ENCODE measurements at places on chromosomes 7 and 10.

DNA sequence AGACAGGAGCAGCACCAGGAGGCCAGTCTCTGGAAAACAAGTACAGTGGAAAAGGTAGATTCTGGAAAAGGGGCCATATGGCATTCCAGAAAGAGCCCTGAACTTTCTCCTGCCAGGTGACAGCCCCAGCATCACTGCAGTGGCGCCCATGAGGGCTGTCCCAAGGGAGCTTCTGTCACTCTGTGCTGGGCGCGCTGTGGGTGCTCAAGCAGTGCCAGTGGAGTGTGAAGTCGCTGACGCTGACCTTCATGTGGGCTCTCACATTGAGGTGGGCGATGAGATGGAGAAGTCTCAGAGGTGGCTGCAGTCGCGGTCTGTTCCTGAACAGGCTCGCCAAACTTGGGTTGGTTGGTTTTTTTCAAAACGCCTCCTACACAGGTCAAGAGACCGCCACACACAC lies 38.2 kb downstream of the FKBP6 start:
- no peak for DNase-seq

GRCh38 chr7:73770860-73771670 lies 995 bp upstream of the CLDN3 start:
- DNase-seq: no peak

DNA sequence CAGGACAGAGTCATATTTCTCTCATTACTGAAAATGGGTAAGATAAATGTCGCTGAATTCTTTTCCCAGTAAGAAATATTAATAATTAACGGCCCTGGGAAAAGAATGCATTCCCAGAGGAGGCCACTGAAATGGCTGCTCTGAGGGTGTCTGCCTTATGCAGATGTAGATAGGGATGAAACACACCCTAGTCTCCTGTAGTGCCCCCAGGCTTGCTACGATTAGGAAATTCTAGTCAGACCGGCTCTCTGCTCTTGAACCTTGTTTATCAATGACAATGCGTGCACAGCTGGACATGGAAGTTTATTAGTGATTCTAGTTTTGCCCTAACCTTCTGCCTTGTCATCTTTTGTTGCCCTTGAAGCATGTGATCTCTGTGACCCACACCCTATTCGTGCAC lies 291.1 kb downstream of the ZNF248 start:
- no peak for DNase-seq

GRCh38 chr10:122780391-122780790 lies 65.3 kb downstream of the CUZD1 start:
- no peak for DNase-seq

DNA sequence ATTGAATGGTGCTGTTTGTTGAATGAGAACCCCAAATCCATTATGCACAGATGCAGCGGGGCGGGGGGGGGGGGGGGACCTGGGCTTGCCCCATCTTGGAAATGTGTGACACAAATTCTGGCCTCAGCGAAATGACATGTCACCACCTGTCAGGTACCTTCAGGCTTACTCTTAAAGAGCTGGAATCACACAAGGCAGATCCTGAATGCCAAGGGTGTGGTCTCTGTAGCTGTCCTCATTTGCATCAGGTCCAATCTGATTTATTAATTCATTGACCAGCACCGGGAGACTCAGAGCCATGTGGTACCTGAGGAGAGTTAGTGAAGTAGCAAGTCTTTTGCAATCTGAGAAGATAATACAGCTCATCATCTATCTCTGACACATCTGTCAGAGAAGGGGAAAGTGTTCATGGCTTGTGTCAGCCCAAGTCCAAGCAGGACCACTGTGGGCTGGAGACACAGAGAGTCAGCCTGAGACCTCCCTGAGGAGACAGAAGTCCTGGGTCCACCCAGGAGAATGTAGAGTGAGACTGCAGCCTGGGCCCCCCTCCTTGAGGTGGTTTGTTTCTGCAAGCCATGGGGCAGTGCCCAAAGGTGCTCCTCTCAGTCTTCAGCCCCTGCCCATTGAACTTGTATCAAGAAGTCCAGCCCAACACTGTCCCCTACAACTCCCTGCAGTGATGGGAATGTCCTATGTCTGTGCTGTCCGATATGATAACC lies 46.7 kb downstream of the ADCYAP1R1 start:
- no peak for DNase-seq

DNA sequence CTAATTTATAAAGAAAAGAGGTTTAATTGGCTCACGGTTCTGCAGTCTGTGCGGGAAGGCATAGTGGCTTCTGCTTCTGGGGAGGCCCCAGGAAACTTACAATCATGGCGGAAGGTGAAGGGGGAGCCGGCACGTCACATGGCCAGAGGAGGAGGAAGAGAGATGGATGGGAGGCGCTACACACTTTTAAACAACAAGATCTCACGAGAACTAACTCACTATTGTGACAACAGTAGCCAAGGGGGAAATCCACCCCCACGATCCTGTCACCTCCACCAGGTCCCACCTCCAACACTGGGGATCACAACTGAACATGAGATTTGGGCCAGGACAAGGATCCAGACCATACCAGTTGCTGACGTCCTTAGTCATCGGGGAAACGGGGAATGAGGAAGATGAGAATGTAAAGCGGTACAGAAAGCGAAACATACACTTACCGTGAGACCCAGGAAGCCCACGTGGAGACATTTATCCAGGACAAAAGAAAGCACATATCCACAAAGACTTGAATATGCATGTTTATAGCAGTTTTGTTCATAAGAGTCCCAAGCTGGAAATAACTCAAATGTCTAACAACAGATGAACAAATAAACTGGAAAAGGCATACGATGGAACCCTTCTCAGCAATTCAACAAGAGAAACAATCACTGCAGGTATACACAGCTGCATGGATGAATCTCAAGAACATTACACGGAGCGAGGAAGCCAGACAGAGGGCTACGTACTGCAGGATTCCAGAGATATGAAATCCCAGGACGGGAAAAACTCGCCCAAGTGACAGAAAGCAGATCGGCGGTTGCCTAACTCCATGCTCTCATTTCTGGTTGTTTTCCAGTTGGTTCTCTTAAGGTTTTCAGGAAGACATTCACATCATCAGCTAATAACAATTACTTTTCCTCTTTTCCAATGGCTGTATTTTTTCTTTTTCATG lies 26.2 kb upstream of the INPP5A start:
- no peak for DNase-seq

DNA sequence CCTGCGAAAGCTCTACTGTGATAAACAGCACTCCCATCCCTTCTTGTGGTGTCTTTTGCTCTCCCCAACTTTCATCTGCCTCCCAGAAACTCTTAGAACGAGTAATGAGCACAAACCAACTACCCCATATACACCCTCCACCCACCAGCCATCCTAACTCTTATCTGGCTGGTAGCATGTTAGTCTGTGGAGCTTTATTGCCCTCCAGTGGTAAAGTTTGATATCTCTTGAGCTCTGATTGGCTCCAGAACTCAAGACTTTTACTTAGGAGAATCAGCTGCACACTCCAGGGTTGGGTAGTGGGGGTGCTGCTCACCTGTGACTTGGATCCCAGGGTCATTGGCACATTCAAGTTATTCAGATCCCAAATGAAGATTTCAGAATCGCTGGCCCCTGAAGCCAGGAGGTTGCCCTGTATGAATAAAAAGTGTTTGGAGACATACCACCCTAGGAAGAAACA lies 10.9 kb downstream of the SEC31B start:
- peak; percentile 19 for DNase-seq

GRCh38 chr10:130048081-130048480 lies 62.5 kb downstream of the C10orf143 start:
- no peak for DNase-seq

- no peak for DNase-seq
These were observed 90.9 kb upstream of the PIP4K2A start for GRCh38 chr10:22805304-22805703.

DNA sequence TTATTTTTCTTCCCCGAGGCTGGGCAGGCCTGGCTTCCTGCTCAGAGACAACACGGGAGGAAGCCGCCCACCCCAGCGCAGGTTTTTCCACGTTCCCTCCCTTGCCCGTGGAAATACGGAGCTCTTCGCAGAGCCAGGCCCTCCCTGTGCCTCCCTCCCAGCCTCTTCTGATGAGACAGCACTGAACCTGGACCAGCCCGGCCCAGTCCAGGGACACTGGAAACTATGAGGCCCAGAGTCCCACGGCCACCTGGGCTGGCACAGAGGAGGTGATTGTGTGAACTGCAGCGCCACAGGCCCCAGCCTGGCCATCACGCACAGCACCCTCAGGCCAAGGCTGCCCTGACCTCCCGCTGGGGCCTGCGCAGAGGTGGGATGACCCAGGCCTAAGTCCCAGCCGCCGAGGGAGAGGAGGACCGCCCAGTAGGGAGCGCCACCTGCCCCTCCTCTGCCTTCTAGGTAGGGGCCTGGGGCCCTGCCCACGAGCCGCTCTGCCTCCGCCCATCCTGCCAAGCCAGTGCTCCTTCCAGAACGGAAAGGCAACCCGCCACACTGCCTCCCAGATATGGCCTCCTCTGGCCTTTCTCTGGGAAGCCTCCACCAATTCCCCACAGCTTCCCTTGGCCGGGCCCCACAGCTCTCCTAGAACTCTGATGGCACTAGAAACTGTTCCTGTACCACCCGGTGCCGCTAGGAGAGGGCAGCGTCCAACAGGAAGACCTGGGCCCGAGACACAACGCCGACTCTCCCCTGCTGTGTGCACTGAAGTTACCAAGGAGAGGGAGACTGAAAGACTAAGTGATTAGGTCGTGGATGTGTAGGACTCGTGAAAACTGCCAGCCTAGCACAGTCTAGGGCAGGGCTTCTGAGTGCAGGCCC lies 57.2 kb downstream of the PROSER2 start:
- no peak for DNase-seq

GRCh38 chr7:86956567-86956966 lies 102.9 kb downstream of the ELAPOR2 start:
- no peak for DNase-seq

DNA sequence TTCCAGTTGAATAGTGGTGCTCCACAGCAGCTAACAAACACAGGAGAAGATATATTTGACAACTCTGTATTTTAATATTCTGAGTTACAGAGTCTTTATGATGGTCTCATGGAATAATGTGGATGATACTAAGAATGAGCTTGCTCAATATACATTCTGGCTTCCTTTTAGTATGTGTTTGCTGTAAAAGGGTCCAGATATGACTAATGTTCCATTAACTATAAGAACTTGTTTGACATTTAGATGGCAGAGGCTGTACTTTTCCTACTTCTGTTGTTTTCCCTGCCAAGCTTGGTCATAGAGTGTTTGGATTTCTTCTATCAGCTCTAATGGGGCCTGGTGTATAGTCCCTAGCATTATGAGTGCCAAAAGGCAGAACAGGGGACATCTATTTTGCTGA lies 61.5 kb upstream of the GPR22 start:
- DNase-seq: no peak

GRCh38 chr7:138014686-138015085 lies 12.8 kb upstream of the CREB3L2 start:
- DNase-seq: no peak

GRCh38 chr7:44210107-44210506 lies 9.3 kb downstream of the YKT6 start:
- no peak for DNase-seq

- no peak for DNase-seq
These were observed 11.9 kb downstream of the CHST3 start for GRCh38 chr10:71975871-71976725.

DNA sequence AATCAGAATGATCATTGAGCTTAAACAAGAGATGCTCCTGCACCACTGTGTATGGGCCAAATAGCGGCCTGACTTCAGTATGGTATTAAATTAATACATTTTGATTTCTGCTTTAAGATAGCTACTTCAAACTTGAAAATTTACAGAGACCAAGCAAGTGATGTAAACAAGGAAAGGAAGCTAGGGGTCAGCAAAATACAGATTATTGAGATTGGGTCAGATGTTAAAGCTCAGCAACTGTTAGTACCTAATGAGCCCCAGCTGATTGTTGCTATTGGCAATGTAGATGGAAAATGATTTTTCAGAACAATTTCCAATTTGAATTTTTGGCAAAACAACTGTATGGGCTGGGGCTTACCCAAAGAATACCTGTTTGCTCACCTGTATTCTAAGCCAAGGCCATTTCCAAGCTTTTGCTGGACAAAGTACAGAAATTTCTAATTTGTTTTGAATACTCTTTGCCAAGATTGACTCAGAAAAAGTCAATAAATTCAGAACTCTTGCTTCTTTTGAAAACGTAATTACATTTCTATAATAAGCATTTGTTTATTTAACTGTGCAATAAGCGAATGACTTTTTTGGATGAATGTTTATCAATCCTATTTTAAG lies 23.0 kb upstream of the DLD start:
- DNase-seq: no peak

DNA sequence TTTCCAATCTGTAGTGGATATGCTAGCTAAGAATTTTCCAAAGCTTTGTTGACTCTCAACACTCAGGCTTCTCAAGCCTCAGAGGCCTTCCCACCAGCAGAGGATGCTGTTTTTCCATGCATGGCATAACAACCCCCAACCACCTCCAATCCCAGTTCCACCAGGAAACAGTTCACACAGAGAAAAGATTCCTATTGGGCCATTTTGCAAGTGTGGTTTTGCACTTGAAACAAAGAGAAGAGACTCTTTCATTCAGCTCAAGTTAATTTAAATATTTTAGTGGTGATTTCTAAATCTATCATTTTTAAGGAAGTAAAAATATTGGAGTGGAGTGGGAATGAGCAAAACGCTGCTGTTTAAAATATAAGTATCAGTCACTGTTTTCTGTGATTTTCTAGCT lies 105.6 kb upstream of the COL1A2 start:
- DNase-seq: no peak

DNA sequence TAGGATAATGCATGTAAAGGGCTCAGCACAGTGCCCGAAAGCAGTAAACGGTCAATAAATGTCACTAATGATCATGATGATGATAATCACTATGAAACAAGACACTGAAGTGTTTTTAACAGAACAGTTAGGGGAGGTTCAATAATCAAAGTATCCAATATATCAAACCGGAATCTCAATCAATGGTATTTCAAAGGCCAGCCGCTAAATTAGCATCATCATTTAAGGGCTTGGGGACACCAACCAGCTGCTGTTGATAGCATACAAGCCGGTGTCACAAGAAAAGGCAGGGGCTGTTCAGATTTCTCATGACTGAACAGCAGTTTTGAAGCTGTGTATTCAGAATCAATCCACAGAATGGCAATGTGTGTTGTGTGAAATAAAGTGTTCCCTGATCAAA lies 316.0 kb upstream of the NPVF start:
- no peak for DNase-seq

DNA sequence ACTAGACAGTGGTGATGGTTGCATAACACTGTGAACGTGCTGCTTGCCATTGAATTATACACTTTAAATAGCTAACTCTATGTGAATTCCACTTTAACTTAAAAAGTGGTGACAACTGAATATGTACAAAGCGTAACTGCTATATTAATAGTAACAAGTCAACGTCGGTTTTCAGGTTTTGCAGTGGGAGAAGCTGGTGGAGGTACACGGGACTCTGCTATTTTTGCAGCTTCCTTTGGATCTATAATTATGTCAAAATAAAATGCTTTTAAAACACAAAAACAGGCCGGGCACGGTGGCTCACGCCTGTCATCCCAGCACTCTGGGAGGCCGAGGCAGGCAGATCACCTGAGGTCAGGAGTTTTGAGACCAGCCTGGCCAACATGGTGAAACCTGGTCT lies 21.0 kb downstream of the AP5Z1 start:
- DNase-seq: no peak

DNA sequence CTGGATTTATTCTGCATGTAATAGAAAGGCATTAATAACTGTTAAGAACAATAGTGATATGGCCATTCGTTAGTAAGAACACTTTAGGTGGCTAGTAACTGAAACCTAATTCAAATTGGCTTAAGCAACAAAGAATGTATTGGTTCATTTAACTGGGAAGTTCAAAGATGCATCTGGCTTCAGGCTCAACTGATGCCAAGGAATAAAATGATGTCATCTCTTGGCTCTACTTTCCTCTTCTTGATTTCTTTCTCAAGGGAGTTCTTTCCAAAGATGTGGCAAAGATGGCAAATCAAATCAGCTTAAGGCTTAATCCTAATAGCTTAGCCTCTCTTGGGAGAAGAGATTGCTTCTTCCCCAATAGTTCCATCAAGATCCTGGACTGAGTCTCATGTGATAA lies 51.6 kb downstream of the PIK3CG start:
- DNase-seq: no peak

Data from activated CD4-positive, CD25-positive, alpha-beta regulatory T cell treated with anti-CD3 and anti-CD28 coated beads, Interleukin-2, amount 50 U/mL, for 16 hours (primary cell).